Calu3 (cell line): ENCODE measurements at places on chromosomes 5 and 9. TPM values are rescaled to one million over a fixed set of nuclear protein-coding genes. Genes with fewer than 3 reads are reported as not detected.

The TLR4 gene
- 0.12 and 0.64 TPM in 2 replicates for total RNA-seq

GRCh38 chr9:130323051-130323745 lies 57.6 kb downstream of the HMCN2 start:
- H3K27me3 ChIP-seq, result peaks cover 98% of the 10 kb centered on the region
- DNase-seq, result no peak
- no peak overlapping the region for H3K27ac ChIP-seq

DNA sequence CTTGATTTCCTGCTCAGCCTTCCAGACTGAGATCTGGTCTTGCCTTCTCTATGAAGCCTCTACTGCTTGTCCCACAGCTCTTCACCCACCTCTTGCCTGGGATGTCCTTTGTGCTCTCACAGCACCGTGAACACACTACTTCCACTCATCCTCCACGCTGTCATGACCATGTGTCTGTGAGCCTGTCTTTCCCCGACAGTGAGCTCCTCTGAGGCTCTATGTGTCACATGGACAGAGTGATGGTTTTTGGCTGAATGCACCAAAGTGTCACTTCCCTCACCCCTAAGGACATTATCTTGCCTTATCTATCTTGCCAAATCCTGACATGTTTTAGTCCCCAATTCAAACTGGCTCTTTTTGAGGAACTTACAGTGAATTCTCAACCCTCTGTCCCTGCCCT lies 11.3 kb downstream of the PHYKPL start:
- H3K36me3 ChIP-seq, result peaks cover 73% of the 10 kb centered on the region
- DNase-seq, result no peak
- H3K27ac ChIP-seq, result no peak overlapping the region

DNA sequence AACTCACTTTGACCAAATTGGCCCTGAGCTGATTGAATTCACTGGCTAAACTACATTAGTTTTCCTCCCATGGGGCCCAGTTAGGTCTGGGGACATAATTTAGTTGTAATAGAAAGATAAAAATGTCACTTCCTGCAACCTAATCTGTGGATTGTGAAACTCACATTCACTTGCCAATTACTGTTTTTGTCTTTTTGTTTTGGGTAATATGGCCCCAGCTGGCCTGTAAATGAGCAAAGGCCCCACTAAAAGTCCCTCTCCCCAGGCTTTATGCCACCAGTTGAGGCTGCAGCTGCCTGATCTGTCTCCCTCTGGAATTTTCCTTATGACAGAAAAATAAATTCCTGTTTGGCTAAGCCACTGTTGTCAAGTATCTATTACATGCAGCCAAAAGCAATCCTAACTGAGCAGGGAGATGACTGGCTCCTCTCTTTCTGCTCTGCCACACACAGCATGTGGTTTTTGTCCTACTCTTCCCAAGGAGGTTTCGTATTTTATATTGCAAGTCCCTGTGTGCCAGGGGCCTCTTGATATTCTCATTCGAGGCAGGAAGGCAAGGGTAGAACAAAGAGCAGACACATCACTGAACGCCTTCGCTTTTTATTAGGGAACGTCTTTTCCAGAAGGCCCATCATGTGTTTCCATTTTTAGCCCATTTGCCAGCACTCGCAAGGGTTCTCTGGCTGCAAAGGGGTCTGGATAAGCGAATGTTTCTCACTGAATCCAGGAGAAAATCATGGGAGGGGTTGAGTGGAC lies 24.1 kb upstream of the SLC25A48 start:
- no peaks in the 10 kb centered on the region for H3K36me3 ChIP-seq
- peaks cover 67% of the 10 kb centered on the region for H3K27me3 ChIP-seq
- no peak for DNase-seq
- H3K4me1 ChIP-seq, result no peaks in the 10 kb centered on the region
- no peak overlapping the region for H3K27ac ChIP-seq
- no peak overlapping the region for H3K4me3 ChIP-seq

The F2RL2 gene
- total RNA-seq, result not detected in 2 replicates

GRCh38 chr9:106531491-106531890 lies 331.5 kb upstream of the ZNF462 start:
- no peak for DNase-seq
- no peaks in the 10 kb centered on the region for H3K27me3 ChIP-seq
- no peak overlapping the region for H3K27ac ChIP-seq
- no peak overlapping the region for H3K4me3 ChIP-seq

The SPATA31D4 gene
- not detected in 2 replicates for total RNA-seq

DNA sequence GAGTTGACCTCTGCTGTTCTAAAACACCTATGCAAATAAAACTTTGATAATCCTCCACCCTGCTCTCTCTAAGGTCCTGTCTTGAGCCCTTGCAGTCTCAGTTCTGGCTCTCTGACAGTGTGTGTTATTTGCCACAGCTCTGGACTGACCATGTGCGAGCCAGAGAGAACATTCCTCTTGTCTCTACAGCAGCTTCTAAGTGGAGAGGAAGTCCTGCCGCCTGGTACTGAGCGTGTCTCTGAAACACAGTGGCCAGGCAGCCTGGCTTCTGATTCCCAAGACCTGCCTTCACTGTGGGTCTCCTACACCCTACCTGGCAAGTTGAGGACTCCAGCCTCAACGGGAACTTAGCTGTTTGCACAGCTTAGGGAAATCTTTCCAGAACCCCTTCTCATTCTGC lies 61.6 kb downstream of the ENTREP1 start:
- no peak for DNase-seq
- H3K4me1 ChIP-seq, result peaks cover 9% of the 10 kb centered on the region
- no peaks in the 10 kb centered on the region for H3K27me3 ChIP-seq

DNA sequence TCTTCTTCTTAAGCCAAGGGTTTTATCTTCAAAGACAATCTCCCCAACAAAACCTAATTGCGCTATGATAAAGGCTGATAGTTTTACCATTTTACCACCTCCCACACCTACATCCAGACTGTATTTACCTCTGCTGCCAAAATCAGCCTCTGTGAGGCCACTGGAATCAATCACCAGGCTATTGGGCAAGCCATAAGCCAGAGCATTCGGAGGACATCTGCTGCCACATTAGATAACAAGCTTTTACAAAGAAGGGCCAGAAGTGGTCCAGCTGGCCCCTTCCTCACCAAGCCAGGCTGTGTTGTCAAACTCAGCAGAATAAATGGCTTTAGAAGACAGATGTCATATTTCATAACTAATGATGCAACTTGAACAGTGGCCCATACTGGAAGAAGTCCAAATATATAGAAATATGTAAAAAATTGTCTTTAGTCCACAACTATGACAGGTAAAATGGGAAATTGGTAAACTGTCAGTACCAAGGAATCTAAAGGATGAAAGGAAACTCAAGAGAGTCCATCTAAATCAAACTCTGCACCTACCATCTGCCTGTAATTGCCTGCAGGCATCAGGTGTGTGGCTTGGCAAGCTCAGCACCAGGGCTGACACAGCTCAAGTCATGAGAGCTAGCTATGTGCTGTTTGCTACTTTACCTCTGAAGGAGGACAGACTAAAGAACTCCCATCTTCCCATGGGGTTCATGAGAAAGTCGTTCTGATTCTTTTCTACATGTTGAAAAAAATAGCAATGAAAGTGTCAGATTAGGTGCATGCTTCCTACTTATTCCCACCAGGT lies 16.1 kb downstream of the SLC45A2 start:
- H3K27me3 ChIP-seq, result peaks cover 8% of the 10 kb centered on the region
- H3K27ac ChIP-seq, result no peak overlapping the region
- no peaks in the 10 kb centered on the region for H3K36me3 ChIP-seq
- DNase-seq, result no peak

- H3K27me3 ChIP-seq, result peaks cover 16% of the 10 kb centered on the region
- H3K4me1 ChIP-seq, result no peaks in the 10 kb centered on the region
- no peak for DNase-seq
- H3K36me3 ChIP-seq, result no peaks in the 10 kb centered on the region
- H3K27ac ChIP-seq, result no peak overlapping the region
Measured at GRCh38 chr9:134169724-134170401, 5.5 kb upstream of the RNU6ATAC start.

The CFAP90 gene
- not detected in 2 replicates for total RNA-seq
